ENCODE measurements at places on chromosomes 1 and 21.

GRCh38 chr21:29671728-29672127 is 268.1 kb downstream of the GRIK1 start:
- no peak for DNase-seq

DNA sequence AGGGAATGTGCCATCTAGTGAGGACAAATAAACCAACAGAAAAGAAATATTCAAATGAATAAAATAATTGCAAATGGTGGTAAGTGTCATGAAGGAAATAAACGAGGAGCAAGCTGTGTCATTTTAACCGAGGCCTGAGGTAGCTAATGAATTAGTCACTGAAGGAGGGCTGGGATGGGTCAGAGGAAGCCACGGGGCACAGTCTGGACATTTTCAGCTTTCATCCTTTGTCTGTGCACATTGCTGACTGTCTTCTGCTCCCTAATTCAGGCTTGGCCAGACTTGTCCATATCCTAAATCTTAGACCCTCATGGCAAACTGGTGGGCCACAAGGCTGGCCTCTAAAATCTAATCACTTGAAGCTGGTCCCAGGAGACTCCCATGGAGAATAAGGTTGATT is 138.4 kb downstream of the RHOU start:
- no peak for DNase-seq

- DNase-seq: no peak
These were observed 24.9 kb downstream of the CSMD2 start for GRCh38 chr1:34140011-34140676.

- no peak for DNase-seq
These were observed 2.8 kb upstream of the CD1C start for GRCh38 chr1:158286941-158287346.

DNA sequence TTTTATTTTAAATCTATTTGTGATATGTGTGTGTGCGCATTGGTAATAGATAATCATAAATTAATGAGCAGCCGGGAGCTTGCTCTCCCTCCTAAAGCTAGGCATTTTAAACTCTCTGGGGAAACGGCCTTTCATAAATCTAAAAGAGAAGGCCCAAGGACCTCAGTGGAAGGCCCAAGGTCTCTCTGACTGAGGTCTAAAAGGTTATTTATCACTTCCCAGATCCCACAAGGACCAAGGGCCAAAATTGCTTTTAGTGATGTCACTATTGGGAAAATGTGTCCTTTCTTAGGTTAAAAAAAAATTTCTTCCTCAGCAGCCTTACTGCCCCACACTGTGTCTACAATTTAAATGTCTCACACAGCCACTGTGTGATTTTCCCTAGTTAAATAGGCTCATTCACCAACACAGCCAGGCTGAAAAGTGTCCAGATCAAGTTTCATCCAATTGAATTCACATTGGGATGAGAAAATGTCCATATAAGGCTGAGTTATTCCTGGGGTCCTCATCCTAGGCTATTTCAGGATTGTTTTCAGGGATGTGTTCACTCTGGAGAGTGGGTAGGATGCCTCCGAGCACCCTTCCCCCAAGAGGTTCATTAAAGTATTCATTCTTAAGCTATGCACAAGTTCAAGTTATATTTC is 46.1 kb downstream of the SLC44A3 start:
- DNase-seq: no peak

- DNase-seq: no peak
These were observed 40.9 kb upstream of the ATF3 start for GRCh38 chr1:212567638-212568037.

DNA sequence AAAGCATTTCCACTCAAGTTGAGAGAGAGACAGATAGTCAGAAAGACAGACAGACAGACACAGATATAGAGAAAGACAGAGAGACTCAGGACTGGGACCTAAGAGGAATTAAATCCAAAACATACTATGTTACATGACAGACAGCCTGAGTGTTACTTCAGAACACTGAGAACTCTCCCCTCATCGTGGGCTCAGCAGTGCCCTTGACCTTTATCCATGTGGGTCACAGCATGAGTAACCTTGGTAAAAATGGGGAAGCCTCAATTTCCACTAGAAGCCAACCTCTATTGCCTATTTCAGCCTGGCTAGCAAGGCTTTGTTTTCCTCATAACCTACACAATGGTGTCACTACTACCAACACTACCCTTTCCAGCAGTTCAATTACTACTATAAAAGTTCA is 81.9 kb upstream of the TRABD2B start:
- no peak for DNase-seq

GRCh38 chr1:78348496-78349284 is 142.1 kb upstream of the PTGFR start:
- DNase-seq: no peak

DNA sequence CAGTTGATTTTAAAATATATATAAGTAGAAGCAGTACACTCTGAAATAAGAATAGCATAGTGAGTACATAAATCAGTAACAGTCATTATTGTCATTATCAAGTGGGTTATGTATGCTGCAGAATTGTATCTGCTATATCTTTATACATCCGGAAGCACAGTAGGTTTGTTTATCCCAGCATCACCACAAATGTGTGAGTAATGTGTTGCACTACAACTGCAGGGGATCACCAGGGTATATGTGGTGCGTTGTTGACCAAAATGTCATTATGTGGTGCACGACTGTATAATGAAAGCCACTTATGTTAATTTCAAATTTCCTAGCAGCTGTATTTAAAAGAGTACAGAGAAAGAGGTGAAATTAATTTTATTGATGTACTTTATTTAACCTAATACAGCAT is 87.7 kb upstream of the GADD45A start:
- no peak for DNase-seq

DNA sequence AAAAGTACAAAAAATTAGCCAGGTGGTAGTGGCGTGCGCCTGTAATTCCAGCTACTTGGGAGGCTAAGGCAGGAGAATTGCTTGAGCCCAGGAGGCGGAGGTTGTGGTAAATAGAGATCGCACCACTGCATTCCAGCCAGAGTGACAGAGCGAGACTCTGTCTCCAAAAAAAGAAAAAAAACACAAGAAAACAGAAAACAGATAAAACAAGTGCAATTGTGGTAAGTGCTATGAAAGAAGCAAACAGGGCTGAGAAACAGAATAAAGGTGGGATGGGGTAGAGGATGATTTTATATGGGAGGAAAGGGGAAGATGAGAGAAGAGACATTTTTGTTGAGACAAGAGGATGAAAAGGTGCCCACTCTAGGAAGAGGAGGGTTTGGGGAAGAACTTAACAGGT is 5.0 kb upstream of the SOX13 start:
- DNase-seq: no peak

DNA sequence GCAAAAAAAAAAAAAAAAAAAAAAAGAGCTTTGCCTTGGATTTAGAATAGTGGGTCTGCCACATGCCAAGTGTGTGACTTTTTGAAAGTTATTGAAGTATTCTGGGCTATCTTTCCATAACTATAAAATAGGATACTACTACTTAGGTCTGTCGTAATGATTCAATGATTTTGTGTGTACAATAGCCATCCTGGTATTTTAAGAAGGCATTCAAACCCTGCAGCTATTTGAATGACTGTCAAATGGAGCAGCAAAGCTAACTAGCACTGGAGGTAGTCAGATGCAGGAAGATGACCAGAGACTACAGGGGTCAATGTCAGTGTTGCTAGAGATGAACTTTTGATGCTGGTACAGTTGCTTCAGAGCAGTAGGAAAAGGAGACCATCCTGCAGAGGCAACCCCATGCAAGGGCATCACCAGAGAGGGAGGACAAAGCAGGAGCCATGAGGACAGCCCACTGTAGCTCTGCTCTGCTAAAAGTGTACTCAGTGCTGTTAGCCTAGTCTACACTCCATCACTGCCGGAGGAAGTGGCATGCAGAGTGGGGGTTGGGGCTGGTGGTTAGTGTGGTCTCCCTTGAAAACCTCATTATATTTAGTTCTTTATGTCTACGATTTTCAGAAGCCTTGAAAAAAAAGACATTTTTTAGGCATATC is 29.0 kb downstream of the DUSP10 start:
- DNase-seq: no peak

GRCh38 chr1:153262462-153263157 is 3.1 kb downstream of the LORICRIN start:
- DNase-seq: no peak

GRCh38 chr1:17742583-17742982 is 12.6 kb upstream of the ACTL8 start:
- no peak for DNase-seq

DNA sequence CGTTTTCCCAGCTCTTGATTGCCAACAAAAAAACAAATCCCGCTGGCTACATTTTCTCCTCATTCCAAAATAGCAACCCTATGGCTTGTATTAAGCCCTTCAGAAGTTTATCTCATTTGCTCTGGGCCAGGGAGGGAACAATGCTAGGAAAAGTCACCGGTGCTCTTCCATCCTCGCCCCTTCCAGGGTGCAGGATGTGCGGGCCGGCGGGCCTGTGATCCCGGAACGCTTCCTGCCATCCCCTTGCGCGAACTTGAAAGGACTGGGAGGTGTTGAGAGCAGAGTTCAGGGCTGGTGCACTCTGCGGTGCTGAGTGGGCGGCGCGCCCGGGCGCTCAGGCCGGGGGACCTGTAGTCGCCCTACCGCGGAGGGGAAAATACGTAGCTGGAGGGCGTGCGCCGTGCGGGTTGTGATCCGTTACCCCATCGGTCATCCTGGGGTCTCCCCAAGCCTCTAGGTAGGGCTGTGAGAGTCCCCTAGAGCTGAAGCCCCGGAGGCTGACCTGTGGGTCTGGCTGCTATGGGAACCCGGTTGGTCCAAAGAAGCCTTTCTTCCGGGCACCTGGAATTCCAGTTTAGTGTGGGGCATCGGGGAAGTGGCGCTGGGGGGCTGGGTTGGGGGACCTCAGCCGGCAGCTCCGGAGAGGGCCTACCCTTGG is 13.1 kb downstream of the NR5A2 start:
- no peak for DNase-seq

GRCh38 chr1:76677416-76678405 is 189.6 kb upstream of the ST6GALNAC5 start:
- no peak for DNase-seq

DNA sequence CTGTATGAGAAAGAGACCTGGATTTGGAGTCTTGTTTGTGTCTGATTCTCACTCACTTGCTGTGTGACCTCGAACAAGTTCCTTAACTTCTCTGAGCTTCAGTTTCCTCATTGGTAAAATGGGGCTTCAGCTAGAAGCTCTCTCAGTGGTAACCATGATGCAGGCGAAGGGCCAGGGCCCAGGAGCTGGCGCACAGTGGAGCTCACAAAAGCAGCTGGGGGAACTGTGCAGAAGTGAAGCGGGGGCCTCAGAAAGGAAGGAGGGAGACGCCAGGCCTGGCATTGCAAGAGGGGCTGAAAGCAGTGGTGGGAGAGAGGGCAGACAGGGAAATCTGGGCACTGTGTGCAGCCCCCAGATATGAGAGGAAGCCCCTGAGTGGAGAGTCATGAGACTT is 88.9 kb upstream of the RUNX3 start:
- DNase-seq: no peak

GRCh38 chr1:221165839-221166500 is 286.7 kb downstream of the HLX start:
- DNase-seq: no peak

DNA sequence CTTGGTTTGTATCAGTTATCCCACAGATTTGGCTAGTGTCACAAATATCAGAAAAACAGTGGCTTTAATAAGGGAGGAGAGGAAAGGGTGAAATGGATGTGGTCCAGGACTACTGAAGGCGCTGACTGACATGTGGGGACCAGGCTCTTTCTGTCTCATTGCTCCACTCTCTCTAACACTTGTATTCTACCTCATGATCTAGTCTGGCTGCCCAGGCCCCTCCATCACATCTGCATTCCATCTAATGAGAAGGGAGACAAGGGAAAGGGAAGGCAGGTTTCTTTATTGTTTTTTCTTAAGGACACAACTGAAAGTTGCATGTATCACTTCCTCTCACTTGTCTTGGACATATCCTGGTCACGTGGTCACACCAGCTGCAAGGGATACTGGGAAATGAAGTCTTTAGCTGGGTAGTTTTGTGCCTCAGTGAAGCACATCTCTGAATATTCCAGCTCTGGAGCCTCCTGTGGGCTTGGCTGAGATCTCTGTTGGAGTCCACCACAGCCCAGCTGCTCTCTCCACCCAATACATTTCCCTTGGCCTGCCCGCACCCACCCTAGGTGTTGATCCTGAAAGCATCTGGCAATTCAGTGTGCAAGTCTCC is 42.0 kb upstream of the PADI2 start:
- no peak for DNase-seq
